ENCODE measurements at places on chromosomes 6 and 20.

DNA sequence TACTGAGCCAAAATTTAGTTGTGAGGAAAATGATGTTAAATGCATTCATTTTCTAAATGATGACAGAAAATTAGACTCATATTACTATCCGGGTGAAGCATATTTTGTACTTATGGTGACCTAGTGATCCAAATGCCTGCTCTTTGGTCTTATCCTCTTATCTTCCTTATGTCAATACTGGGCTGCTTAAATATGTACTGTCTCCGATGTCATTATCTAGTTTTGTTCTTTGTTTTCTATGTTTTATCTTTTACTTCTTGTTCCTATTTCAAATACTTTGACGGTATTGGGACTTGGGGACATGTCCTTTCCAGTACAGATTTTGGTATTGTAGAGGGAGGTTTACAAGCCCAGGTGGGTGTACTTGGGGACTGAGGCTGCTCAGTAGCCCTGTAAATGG is 124.6 kb upstream of the ESR1 start:
- DNase-seq: no peak

GRCh38 chr6:111423960-111424846 is 58.8 kb downstream of the REV3L start:
- no peak for DNase-seq

DNA sequence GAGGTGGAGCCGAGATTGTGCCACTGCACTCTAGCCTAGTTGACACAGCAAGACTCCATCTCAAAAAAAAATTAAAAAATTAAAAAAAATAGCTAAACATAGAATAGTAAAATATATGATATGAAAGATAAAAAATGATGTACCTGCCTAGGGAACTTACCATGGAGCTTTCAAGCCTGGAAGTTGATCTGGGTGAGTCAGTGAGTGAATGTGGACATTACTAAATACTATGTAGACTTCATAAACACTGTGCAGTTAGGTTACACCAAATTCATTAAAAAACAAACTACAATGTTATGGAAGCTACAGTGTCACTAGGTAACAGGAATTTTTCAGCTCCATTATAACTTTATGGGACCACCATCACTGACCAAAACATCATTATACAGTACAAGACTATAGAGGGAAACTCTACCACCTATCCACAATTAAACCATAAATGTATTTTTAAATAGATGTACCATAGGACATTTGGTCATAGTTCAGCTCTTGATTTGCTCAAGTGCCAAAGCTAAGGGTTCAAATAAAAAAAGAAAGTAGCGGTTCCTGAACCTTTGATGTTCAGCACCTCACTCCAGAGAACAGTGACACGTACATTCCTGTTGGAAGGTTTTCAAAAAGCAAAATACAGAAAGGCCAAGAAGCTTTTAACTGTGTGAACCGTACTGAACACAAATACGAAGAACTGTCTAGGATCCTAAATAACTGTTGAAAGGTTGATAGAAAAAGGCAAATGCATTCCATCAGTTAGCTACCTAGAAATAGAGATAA is 52.4 kb upstream of the SPDEF start:
- no peak for DNase-seq

DNA sequence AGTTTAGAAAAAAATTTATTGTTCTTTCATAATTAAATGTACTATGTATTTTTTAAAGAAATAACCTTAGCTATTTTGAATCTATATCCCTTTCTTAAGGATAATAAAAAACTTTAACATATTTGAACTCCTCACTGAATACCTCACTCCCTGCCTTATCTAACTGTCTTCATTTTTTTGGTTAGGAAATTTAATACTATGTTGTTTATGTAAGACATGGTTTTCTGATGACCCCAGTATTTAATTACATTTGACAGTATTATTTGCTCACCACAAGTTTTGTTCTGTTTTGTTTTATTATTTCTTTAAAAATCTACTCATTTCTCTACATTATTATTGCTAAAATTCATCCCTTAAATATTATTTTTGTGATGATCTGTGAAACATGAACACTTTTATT is 394.4 kb upstream of the ADGRB3 start:
- no peak for DNase-seq

GRCh38 chr6:149233056-149233715 is 84.3 kb upstream of the TAB2 start:
- DNase-seq: no peak

- no peak for DNase-seq
Observed at GRCh38 chr6:3523271-3523670, 66.4 kb upstream of the SLC22A23 start.

- DNase-seq: no peak
Observed at GRCh38 chr6:23417133-23417532, 708.9 kb upstream of the NRSN1 start.

DNA sequence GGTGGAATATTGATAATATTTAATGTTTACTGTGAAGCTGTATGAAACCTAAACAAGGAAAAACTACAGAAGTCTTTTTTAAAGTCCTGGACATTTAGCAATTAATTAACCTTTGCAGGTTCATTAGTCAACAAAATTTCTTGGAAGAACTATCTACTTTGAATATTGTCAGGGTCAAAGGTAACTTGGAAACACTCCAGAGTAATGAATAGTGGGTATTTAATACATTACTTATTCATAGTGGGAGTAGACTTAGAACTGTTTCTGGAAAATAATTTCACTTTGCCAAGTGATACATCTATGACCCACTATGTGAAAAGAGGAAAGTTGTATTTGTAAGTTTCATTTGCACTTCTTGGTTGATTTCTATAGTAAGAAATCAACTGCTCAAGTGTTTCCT is 319.1 kb downstream of the TFAP2B start:
- DNase-seq: no peak

GRCh38 chr20:1390581-1391403 is 2.1 kb downstream of the FKBP1A start:
- no peak for DNase-seq

DNA sequence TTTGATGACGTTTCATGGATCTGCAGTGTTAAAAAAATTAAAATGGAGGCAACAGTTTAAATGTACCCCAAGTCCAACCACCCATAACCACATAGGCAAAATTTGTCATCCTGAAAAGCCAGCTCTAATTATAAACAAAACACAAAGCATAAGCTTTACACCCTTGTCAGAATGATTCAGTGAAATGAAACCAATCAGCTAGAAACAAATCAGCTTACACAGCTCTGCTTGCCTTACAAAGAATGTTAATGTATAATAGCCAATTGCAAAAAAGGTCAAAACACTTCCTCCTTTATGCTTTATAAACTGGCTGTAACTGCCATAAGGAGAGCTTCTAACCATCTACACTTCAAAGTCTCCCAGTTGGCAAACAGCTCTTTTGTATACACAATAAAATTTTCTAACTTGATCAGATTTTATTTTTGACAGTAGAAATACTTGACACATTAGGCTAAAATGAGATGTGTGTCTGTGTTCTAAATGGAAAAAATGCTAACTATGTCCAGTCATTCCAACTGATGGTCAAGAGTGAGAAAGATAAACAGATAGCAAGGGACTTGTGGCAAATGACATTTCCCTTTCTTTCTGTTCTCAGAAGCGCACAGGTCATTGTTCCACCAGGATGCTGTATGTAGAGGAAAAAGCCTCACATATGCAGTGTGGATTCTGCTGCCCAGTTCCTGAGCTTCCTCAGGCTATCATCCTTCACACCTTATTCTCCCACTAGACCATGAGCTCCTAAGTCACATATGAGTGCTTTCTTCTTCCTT is 344.3 kb upstream of the ID4 start:
- DNase-seq: no peak

DNA sequence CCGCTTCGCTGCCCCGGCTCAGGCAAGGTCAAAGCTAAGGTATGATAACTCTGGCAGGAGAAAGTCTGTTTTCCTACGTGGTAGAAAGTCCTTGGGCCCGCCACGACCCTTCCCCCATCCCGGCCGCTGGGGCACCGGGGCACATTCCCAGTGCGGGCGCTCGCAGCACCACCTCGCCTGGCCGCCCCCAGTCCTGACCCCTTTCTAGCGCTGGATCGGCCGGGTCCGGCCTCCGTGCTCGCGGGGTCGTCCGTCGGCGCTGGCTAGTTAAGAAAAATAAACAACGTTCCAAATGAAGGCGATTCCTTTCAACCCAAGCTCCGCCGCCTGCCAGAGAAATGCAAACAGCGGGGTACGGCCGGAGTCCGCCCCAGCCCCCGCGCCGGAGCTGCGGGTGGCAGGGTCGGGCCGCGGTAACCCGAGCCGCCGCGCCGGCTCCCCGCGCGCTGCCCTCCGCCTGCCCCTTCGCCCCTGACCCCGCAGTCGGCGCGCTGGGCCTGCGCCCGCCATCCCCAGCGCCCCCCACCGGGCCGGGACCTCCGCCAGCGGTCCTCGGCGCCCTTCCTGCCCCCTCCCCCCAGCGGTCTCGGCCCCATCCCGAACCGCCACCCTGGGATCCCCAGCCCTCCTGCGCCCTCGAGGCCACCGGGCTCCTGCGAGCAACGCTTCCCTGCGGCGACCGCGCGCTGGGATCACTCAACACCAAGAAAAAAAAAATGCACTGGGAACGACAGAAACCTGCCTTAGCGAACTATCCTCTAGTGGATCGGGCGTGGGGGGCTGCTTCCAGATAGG is 37.6 kb downstream of the NCR2 start:
- no peak for DNase-seq

- DNase-seq: no peak
Observed at GRCh38 chr20:33995053-33995831, 1.5 kb downstream of the RALY start.

DNA sequence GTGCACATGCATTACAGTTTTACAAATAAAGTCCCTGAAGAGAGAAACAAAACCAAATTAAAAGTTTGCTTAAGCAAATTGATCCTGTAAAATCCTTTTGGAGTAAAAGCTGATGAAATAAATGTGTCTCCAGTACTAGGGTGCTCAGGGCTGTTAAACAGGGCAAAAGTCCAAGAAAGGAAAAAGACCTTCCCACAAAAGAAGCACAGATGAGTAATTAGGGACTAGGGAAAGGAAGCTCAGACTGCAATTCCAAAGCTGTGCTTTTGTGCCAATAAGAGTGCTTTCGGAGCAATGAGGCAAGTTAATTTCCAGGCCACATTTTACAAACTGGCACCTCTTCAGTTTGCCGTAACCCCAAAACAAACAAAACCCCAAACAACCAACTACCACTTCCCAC is 10.4 kb upstream of the RNF182 start:
- DNase-seq: no peak

GRCh38 chr6:53103993-53104675 is 38.9 kb downstream of the FBXO9 start:
- DNase-seq: no peak

DNA sequence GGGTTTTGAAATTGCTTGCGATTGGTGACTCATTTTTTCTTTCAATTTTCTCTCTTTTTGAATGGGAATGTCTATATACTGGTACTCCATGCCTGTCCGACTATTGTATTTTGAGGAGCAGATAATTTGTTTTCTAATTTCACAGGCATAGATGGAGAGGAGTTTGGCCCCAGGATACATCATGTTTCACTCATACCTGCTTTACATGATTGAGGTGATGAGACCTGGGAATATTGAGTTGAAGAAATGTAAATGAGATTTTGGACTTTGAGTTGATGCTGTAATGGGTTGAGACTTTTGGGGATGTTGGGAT is 253.1 kb upstream of the RAB32 start:
- DNase-seq: no peak

GRCh38 chr6:128500014-128500413 is 20.4 kb downstream of the PTPRK start:
- no peak for DNase-seq

DNA sequence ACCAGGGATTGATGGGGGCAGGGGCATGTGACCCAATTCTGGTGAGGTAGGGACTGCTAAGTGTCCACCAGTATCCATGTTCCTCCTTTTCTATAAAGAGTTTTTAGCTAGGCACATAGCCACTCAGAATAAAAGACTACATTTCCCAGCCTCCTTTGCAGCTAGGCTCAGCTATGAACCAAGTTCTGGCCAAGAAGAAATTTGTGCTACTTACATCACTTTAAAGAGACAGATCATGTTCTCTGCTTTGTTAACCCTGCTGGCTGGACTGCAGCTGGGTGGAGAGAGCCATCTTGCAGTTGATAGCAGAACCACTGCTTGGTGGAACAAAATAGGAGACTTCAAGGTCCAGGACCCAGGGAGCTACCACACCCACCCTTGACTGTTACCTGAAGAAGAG is 5.3 kb upstream of the CCM2L start:
- DNase-seq: no peak

DNA sequence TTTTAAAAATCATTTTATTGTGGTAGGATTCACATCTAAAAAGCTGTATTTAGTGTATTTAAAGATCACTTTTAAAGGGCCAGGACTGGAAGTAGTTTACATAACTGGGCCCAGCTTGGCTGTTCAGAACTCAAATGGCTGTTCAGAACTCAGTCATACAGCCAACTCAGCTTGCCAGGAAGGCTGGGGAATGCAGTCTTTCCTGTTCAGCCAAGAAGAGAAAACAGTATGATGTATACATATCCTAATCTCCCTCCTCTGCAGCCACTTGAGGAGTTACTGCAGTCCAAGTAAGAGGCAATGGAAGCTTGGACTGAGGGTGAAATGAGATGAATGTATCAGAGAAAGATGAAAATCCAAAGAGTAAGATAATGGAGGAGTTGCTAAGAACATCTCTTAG is 24.6 kb downstream of the DSTN start:
- peak; percentile 20 for DNase-seq

GRCh38 chr20:52049001-52049731 is 142.4 kb downstream of the ZFP64 start:
- peak; percentile 4 for DNase-seq

GRCh38 chr6:149235130-149235561 is 82.4 kb upstream of the TAB2 start:
- no peak for DNase-seq

GRCh38 chr6:68638230-68638900 is 3.3 kb downstream of the ADGRB3 start:
- peak; percentile 25 for DNase-seq

- no peak for DNase-seq
Observed at GRCh38 chr6:37373822-37374471, 20.2 kb downstream of the RNF8 start.

DNA sequence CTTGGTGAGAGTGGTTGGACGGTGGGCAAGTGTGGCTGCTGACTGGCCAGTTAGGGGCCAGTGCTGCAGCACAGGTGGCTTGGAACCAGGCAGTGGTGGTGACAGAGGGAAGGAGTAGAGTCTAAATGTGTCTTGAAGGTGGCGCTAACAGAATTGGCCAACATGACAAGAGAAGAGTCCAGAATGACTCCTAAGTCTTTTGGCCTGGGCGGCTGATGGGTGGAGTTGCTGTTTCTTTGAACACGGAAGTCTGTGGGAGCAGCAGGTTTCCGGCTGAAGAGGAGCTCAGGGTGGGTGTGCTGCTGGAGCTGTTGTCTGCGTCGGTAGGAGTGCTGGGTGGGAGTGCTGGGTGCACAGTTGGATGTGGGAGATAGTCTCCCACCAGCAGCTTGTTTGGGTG is 10.1 kb downstream of the LSM14B start:
- DNase-seq: no peak
